Endothelial cell (in vitro differentiated cells): ENCODE measurements at places on chromosomes 2 and 18. TPM values are rescaled to one million over a fixed set of nuclear protein-coding genes. Genes with fewer than 3 reads are reported as not detected.

DNA sequence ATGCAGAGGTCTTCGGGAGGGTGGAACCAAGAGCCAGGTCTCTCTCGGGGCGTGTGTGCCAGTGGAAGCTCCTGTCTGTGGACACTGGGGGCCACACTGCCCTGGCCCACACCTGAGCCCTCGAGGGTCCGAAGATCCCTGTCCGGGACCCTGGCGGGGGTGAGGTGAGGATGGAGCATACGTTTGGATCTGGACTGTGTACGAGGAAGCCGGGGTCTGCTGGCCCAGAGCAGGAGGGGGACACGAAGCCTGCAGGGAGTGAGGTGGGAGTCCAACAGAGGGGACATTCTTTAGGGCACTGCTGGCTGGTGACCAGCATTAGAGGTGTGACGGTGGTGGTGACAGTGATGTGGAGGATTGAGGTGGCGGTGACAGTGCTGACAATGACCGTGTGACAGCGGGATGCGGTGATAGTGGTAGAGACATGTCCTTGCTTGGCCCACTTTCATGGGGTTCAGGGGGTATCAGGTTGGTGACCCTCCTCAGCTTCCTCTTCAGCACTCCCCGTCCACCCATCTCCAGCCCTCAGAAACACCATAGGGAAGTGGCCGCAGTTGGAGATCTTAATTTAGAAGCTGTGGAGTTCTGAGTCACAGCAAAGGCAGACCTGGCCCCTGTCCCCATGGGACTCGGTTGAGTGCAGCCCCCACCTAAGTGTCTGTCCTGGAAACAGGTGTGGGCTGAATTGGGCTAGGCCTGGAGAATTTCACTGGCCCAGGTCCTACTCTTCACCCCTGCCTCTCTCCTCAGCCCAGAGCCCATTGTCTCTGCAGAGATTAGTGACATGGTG lies 252.0 kb downstream of the DYSF start:
- no peak for DNase-seq

- DNase-seq: no peak
Measured at GRCh38 chr2:232588680-232589585, 38.4 kb downstream of the EIF4E2 start.

Gene KIF3C
- 78.1 TPM for total RNA-seq

DNA sequence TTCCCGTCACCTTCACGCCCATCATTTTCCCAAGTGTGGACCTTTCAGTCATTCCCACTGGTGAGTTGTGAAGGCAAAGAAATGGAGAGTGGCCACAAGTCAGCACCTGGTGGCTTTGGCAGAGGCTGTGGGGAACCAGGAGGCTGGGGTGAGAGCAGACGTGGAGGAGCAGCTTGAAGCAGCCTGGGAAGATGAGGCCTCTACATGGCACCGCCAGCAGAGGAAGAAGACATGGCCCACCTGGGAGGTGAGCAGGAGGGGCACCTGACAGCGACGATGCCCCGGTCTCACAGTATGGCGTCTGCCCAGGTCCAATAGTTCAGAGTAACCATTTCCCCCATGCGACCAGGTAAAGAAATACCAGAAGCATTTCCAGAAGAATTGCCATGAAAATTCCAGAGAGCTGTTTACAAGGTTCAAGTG lies 69.0 kb downstream of the TPO start:
- no peak for DNase-seq

DNA sequence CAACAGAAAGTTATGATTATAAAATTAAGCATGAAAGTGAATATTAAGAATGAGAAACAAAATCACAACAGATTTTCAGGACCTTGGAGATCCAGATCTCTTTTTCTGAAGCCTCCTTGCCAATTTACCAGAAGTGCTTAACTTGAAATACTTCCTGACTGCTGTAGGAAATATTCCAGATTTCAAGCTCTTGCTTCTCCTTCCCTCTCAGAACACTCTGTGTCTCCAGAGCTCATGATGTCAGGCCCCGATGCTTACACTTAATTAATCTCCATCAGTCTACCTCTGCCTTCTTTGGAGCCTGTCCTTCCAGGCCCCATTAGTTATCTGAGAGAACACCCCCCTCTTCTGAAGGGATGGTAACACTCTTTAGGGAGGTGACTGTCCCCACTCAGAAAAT lies 20.7 kb upstream of the NT5C1B start:
- no peak for DNase-seq

Gene PPP1R1C
- total RNA-seq: 0.97 TPM

DNA sequence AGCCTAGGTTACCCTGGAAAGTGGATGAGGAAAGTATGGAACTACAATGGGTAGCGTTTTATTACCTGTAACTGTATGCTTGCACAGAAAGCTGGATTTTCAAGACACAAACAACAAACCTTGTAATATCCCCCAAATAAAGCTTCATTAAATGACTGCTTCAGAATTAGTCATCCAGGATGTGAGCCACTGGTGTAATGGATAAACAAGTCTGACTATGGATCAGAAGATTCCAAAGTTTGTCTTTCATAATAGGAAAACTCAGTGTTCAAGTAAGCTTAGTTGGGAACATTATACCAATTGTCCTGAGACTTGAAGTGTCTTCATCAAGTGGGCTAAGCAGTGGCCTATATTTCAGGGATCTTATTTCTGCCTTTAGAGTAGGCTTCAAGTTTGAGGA lies 518.8 kb downstream of the LRP1B start:
- DNase-seq: no peak

DNA sequence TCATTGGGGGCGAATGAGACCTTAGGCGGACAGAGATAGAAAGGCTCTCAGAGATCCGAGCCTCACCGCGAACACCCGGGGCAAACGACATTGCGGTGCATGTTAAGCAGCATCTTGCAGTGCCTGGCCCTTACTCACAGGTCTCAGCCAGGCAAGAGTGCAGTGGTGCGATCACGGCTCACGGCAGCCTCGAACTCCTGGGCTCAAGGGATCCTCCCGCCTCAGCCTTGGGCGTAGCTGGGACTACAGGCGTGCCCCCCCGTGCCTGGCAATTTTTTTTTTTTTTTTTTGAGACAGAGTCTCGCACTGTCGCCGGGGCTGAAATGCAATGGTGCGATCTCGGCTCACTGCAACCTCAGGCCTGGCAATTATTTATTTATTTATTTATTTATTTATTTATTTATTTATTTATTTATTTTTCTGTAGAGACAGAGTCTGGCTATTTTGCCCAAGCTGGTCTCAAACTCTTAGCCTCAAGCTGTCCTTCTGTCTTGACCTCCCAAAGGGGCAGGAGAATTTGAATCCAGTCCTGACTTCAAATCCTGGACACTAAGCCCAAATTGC lies 1.3 kb downstream of the LAMA3 start:
- DNase-seq: no peak

Gene SPATA3
- total RNA-seq: not detected

Gene ATL2
- total RNA-seq: 38.0 TPM

DNA sequence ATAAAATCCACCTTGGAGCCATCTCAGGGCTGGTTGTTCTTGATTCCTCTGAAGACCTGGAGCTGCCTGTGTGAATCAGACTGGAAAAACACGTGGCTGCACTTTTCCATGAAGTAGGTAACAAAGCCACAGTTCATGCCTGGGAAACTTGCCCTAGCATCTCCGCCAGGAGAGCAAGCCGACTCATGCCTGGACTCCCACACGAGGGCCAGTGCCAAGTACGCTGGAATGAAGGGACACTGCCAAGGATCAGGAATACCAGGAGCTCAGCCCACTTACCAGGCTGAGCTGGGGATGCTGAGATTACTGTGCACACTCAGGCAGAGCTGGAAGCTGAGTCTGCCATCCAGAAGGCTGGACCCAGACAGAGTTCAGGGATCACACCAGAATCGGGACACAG lies 10.9 kb upstream of the FHL2 start:
- DNase-seq: no peak
